Central memory CD4-positive, alpha-beta T cell (primary cell): ENCODE measurements at places on chromosomes 7 and 10.

DNA sequence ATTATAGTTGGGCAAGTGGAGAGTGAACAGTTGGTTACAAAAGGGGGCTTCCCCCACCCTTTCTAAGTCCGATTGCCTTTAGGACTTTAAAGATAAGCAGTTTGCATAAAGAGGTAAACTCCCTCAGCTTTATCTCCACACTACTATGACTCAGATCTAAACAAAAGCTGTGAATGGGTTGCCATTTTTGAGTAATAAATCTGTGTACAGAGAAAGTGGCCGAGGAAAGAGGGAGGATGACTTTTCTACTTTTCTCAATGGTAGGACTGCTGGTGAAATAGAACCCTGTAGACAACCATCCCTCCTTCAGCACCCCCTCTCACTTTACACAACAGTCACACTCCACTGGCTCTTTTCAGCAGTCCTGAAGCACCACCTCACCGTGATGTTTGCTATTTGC is 71.2 kb downstream of the DNMBP start:
- DNase-seq = no peak

DNA sequence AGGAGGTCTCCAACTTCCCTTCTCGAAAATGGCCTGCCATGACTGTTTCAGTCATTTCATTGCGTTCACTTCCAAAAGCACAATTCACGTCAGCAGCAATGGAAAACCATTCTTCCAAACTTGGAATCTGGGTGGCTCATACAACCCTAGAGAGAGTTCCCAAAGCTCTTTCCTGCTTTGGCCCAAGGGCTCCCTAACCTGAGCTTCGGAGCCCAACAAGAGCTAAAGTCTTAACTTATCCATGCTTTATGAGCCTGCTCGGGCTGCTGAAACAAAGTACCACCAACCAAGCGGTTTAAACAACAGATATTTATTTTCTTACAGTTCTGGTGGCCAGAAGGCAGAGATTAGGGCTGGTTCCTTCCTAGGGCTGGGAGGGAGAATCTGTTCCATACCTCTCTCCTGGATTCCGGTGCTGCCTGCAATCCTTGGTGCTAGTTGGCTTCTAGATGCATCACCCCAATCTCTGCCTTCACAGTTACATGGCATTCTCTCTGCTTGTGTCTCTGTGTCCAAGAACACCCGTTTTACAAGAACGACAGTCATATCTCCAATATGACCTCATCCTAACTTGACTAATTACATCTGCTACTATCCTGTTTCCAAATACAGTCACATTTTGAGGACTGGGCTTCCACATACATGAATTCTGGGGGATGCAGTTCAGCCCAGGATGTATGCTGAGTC is 33.5 kb downstream of the CAMK2B start:
- DNase-seq = no peak

DNA sequence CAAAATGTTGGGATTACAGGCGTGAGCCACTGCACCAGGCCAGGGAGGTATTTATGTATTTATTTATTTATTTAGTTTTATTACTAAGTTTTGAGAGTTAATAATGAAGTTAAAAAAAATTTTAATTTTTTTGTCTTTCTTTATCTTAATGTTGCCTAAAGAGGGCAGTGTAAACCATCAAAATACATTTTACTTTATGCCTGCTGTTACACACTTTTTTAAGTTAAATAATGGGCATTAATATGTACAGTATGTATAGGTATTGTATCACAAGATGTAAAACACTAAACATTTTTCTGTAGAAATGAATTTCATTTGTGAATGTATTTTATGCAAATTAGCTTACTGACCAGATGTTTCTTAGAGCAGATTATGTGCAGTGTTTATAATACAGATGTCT is 129.4 kb downstream of the AASS start:
- no peak for DNase-seq

GRCh38 chr10:79057481-79058275 is 11.1 kb upstream of the ZMIZ1 start:
- DNase-seq = no peak

DNA sequence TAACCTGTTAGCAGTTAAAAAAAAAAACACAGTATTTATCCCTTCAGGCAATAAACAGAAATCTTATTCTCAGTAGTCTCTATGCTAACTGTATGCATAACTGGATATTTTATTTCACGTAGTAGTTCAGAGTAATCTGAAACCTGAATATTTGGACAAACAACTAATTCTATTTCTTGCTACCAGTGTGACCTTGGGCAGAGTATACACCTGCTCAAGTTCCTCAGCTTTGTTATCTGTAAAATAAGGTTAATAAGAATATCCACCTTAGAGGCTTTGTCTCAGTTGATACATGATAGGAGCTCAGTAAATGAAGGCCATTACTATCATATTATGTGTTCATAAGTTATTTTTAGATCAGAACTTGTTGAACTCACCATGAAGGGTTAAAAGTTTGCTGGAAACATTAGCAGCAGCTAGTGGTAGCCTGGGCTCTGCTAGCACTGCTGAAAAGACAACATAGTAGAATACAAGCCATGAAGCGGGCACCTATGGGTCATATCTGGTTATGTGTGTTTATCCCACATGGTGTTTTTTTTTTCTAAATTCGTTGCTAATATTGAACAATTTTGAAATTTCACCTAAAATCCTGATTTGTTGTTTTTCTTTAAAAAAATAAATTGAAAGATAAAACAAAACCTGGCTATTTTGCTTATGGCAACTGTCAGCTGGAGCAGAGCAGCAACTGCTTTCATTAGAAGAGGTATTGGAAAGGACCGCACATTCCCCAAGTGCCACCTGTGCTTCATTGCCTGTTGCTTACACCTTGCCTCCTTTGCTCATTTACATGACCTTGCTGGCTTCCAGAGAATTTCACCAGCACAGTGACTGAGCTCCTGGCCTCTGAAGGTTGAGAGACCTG is 303.0 kb downstream of the PRKG1 start:
- DNase-seq = no peak

DNA sequence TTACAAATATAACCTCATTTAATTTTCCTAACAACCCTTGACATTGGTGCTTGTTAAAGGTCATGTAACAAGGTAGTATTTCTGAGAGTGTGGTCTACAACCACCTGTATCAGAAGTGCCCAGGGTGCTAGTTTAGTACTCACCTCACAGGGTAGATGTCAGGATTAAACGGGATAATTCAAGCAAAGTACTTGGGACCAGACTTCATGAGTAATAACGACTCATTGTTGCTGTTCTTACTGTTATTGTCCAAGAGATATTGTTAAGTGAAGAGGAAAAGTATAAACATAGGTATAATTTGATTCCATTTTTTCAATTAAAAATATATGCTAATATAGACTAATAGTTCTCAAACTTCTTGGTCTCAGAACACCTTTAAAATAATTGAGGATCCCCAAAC is 179.3 kb downstream of the WNT2 start:
- DNase-seq = no peak

- no peak for DNase-seq
Measured at GRCh38 chr7:610531-611280, 91.1 kb upstream of the PDGFA start.

GRCh38 chr7:15674586-15674985 is 11.9 kb downstream of the MEOX2 start:
- no peak for DNase-seq

DNA sequence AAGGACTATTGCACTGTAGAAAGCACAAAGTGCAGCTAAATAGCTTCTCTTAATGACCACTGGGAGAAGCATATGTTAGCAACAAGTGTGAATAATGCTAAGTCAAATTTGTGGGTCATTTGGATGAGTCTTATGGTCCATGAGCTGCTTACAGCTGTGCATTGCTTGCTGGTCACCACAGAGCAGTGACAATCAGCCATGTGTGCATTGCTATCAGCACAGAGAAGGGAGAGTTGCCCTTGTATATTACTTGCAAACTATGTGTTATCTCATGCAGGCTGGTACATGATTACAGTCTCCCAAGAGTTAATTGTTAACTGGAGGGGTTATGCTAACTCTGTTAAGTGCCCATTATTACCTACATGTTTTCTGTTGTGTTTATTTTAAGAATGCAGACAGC is 25.7 kb downstream of the MRPS33 start:
- no peak for DNase-seq

- no peak for DNase-seq
Measured at GRCh38 chr7:81690251-81690650, 79.6 kb downstream of the HGF start.

DNA sequence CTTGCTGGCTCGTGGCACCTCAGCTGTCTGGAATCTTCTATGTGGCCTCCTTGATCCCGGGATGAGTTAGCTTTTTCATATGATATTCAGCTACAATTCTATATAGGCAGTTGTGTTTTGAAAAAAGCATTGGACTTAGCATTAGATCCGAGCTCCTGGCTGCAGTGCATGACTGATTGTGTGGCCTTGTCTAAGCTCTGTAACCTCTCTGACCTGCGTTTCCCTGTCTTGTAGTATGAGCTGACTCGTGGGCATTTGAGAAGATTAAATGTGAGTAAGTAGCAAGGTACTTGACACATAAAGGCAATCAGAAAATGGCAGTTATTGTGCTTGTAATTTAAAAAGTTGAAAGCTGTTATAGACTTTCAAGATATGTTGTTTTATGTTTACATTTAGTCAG is 85.9 kb downstream of the CCNY start:
- no peak for DNase-seq

- DNase-seq = no peak
Measured at GRCh38 chr7:121431389-121431995, 35.4 kb upstream of the FAM3C start.

GRCh38 chr7:139901901-139902300 is 72.8 kb downstream of the TBXAS1 start:
- DNase-seq = no peak

GRCh38 chr7:140144821-140145220 is 32.0 kb downstream of the KDM7A start:
- no peak for DNase-seq

- no peak for DNase-seq
Measured at GRCh38 chr7:17005271-17005670, 123.5 kb upstream of the AGR3 start.

DNA sequence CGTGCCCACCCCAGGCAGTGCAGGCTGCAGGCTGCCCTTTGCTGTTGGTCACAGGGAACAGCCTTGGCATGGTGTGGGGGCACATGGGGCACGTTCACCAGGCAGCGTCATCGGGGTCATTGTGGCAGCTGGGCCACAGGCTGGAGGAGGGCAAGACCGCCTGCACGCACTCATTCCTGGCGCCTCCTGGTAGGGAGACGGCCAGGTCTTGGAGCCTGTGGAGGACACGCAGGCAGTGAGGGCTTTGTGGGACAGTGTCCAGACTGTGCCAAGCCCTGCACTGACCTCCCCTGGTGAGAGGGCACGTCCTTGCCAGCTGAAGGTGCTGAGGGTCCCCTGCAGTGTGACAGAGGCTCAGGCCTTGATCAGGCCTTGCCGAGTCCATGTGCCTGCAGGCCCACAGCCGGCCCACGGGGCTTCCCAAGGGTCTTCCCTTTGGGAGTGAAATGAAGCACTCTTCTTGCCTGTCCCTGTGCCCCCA is 76.4 kb downstream of the NKX6-2 start:
- DNase-seq = no peak

GRCh38 chr10:35542303-35542702 is 62.8 kb upstream of the GJD4 start:
- no peak for DNase-seq

GRCh38 chr10:97096261-97097083 is 89.3 kb downstream of the SLIT1 start:
- DNase-seq = no peak

GRCh38 chr10:122113161-122113944 is 124.4 kb downstream of the TACC2 start:
- no peak for DNase-seq

DNA sequence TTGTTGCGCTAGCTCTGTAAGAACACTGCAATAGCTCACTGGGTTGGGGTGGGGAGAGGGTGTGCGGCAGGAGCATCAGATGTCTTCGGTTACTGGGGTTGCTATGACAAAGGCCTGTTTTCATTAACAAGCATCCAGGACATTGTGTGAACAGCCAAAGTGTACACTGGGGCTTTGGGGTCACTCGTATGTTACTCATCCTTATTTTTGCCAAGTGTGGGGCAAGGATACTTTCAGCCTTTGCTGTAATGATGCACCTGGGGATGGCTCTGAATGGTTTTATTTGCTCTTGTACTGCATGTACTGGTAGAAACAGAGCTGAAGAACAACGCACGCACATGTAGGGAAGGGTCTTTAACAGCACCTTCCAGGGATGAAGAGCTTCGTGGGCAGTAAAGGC is 73.0 kb upstream of the AFAP1L2 start:
- DNase-seq = no peak

GRCh38 chr7:1227814-1228544 is 4.7 kb upstream of the UNCX start:
- DNase-seq = no peak

DNA sequence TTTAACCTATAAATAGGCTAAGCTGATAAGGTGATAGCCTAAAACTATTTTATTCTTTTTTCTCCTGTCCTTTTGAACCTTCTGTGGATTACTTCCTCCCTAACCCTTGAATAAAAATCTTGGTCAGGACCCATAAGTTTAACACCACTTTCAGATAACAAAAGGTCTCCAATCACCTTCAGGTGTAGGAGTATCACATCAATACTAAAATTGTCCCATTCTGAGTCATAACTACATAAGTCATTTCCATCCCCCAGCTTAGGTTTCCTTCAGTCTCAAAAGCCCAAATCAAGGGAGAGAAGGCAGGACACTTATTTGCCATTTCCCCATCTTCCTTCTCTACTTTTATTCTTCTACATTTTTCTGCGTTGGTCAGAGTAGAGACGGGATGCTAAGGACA is 56.9 kb upstream of the WNT16 start:
- DNase-seq = no peak

- no peak for DNase-seq
Measured at GRCh38 chr10:21078410-21079329, 181.6 kb upstream of the NEBL start.

GRCh38 chr7:123819001-123819400 is 26.0 kb upstream of the HYAL4 start:
- no peak for DNase-seq

DNA sequence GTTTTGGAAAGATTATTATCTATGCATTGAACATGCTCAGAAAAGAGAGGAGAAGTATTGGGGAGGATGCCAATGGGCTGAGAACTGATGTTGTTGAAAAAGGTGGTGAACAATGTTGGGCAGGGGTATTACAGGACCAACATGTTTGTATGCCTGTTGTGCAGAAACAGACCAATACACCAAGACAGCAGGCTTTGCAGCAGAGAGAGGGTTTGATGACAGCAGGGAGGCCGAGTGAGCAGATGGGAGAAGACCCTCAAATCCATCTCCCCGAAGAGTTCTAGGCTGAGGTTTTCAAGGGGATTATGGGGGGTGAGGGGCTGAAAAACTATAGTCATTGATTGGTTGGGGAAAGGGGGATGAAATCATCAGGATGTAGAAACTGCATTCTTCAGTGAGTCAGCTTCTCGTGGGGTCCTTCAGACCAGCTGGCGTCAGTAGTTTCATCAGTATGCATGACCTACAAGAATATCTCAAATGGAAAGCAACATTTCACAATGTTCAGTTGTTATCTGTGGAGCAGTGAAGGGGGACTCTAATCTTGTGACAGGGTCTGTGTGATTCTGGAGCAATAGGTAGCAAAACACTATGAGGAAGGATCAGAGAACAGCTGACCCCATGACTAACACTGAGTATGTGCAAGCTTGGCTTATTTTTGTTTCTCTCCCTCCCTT is 167.8 kb downstream of the BAMBI start:
- no peak for DNase-seq

- peak; percentile 70 for DNase-seq
Measured at GRCh38 chr7:132430861-132431822, 145.1 kb downstream of the PLXNA4 start.
